ENCODE measurements at places on chromosomes 3 and 15. TPM values are rescaled to one million over a fixed set of nuclear protein-coding genes. Genes with fewer than 3 reads are reported as not detected.
A peak's percentile ranks its signal among the peaks of the same experiment; 100 is the strongest.

C3orf80 gene
- 0.86 TPM for total RNA-seq

DNA sequence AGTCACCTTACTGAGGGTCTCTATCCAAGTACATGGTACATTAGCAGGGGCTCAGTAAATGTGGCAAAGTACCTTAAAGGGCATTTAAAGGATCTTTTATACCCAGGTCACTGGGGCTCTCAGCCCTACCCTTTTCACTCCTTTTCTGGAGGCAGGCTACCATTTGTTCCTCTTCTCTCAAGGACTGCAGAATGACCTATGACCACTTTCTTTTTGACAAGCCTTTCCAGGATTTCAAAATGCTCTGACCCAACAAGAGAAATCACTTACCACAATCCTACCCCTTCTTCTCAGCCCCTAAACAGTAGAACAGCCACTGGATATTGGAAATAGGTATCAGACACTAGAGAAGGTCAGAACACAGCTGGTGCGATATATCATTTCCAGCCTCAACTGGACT, 221.8 kb upstream of the TPRG1 start:
- DNase-seq = peak; percentile 41

DNA sequence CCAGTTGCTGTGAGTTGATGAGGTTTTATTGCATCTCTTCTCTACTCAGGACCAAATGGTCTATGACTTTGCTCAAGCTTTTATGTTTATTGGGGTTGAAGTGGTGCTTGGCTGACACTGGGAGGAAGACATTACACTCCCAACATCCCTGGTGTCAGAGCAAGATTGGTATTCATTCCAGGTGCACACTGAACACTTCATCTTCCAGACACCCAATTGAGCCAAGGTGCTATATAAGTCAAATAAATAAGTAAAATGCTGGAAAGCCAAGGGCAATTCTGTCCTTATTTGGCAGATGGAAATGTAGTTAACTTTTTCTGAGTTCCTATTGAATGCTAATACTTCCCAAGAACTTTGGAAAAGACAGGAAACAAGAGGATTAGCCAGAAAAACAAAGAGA, 53.2 kb upstream of the CDV3 start:
- DNase-seq = no peak

DNA sequence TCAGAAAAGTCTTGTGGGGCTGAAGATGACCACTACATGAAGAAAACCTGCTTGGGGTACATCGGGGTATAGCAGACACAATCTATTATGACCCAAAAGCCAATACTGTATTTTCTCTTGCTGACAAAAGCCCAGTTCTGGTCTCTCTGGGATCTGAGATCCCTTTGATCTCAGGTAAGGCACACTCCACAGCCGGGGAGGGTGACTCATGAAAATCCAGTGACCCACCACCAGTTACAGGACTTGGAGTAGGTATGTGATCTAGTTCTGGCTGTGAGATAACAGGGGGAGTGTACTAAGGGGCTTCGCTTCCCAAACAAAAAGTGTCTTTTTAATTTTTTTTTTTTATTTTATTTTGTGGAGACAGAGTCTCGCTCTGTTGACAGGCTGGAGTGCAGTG, 193.3 kb downstream of the STT3B start:
- DNase-seq = no peak

GRCh38 chr15:91887921-91888373, 34.4 kb downstream of the SLCO3A1 start:
- no peak for DNase-seq
